ENCODE measurements at places on chromosomes 7 and 10.

DNA sequence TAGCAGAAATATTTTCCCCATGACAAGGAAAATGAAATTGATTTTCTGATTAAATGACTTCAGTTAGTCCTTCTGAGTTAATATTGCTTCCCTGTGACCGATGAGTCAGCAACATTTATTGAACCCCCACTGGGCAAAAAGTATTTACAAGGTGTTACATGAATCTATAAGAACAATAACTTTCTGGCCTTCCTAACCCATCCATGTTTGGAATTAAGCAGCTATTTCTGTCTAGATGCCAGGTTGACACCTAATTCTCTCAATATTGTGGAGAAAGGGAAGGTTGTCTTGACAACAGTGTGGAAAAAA lies 112.9 kb upstream of the JAZF1 start:
- DNase-seq, result no peak

DNA sequence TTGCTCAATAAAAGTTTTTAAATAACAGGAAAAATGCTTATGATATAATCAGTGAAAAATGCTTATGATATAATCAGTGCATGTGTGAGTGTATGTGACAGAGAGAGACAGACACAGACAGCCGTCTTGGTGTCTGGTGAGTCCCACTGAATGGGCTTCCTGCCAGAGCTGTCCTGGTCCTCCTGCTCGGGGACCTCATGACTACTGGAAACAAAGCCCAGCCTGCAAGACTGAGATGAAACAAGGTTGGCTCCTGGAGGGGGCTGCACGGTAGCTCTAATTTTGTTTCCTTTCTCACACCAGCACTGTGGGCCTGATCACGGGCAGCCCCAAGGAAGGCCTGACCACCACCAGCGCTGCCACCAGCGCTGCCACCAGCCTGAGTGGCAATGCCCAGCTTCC lies 57.3 kb downstream of the NRP1 start:
- peak; percentile 72 for DNase-seq

GRCh38 chr10:100043344-100043743 lies 33.6 kb upstream of the DNMBP start:
- DNase-seq, result peak; percentile 56

- DNase-seq, result no peak
Measured at GRCh38 chr10:12995425-12995861, 6.1 kb downstream of the CCDC3 start.

DNA sequence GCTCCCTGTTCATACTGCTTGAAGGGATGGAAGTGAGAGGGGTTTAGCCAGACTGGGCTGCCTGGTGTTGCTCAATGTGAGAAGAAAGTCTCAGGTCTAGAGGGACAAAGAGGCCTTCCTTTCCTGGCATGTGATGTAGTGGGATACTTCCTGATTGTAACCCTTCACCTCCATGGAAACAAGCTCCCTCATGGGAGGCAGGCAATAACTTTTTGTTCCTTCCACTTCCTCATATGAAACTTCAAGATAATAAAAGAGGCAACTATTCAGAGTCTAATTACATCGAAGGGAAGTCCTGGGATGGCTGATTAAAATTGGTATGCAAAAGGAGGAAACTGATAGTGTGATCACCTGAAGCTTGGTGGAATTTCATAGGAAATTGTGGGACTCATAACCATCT lies 84.1 kb upstream of the ETV1 start:
- DNase-seq, result no peak

- no peak for DNase-seq
Measured at GRCh38 chr7:83798489-83798888, 149.6 kb upstream of the SEMA3E start.

DNA sequence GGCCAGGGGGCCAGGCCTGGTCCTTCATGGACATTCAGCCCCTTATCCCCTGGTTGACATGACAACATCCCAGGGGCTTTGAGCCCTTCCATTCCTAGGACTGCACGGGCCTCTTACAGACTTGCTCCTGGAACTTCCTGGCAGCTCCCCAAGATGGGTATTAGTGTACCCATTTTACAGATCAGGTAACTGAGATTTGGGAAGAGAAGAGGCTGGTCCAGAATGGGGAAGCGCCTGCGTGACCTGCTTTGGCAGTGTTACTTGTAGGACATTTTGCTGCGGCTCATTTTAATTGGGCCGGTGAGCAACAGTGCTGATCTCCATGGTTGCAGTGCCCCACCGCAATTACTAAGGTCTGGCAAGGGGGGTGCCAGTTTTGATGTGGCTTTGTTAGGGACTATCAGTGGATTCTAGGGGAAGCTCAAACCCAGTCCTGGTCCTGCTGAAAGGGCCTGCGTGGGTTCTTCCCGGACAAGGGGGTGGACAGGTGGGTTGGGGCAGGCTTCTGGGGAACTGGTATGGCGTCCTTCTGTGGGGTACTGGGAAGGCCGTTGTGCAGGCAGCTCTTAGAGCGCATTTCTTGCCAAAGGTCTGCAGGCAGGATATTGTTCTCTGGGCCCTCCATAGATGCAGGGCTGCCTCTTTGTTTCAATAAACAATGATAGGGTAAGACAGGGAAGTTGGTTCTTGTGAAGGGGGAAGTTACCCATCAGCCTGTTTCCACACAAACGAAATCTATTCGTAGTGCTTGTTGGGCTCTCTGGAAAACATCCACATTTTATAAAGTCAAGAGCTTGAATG lies 137.6 kb downstream of the RGS10 start:
- no peak for DNase-seq

- no peak for DNase-seq
Measured at GRCh38 chr10:4529266-4529665, 296.7 kb upstream of the AKR1E2 start.

GRCh38 chr7:108724251-108725100 lies 154.8 kb downstream of the DNAJB9 start:
- no peak for DNase-seq

DNA sequence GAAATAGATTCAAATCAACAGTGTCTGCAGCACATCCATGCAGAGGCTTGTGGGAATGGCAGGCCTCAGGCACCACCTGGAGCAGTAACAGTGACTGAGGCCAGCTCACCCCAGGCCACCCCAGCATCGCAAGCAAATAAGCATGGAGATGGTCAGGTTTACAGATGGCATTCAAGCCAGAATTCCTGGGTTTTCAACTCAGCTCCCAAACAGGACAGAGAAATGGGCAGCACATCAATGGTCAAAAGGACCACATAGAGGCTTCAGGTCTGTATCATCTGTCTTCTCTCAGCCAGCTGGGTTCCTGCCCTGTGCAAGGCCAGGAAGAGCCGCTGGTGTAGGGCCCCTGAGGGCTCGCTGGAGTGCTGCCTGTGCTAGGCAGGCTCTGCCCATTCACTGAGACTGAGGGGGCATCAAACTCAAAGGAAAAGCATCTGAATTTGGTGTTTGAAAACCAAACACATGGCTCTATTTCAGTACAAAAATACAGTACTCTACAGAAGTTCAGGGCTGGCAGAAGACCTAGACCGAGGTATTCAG lies 112.5 kb downstream of the KMT2E start:
- DNase-seq, result peak; percentile 16

Data from RPMI7951 (cell line).